Lung microvascular endothelial cell (primary cell): ENCODE measurements at places on chromosomes 5 and 9. TPM values are rescaled to one million over a fixed set of nuclear protein-coding genes. Genes with fewer than 3 reads are reported as not detected.

TSSK1B gene
- not detected in 2 replicates for total RNA-seq

GRCh38 chr9:545480-545879 is 296.0 kb upstream of the DMRT1 start:
- no peak for DNase-seq

MAST4 gene
- 16.3 and 26.8 TPM in 2 replicates for total RNA-seq

SRP19 gene
- total RNA-seq, result 27.7 and 32.3 TPM in 2 replicates

- DNase-seq, result peak; percentile 72
These were observed 24.9 kb downstream of the PCDHGC5 start for GRCh38 chr5:141513627-141514329.

PRRC2B gene
- total RNA-seq, result 34.9 and 46.0 TPM in 2 replicates

PCDHGA11 gene
- 4.1 and 4.4 TPM in 2 replicates for total RNA-seq

GRCh38 chr9:128908372-128908771 is 12.4 kb upstream of the PHYHD1 start:
- DNase-seq, result no peak

DNA sequence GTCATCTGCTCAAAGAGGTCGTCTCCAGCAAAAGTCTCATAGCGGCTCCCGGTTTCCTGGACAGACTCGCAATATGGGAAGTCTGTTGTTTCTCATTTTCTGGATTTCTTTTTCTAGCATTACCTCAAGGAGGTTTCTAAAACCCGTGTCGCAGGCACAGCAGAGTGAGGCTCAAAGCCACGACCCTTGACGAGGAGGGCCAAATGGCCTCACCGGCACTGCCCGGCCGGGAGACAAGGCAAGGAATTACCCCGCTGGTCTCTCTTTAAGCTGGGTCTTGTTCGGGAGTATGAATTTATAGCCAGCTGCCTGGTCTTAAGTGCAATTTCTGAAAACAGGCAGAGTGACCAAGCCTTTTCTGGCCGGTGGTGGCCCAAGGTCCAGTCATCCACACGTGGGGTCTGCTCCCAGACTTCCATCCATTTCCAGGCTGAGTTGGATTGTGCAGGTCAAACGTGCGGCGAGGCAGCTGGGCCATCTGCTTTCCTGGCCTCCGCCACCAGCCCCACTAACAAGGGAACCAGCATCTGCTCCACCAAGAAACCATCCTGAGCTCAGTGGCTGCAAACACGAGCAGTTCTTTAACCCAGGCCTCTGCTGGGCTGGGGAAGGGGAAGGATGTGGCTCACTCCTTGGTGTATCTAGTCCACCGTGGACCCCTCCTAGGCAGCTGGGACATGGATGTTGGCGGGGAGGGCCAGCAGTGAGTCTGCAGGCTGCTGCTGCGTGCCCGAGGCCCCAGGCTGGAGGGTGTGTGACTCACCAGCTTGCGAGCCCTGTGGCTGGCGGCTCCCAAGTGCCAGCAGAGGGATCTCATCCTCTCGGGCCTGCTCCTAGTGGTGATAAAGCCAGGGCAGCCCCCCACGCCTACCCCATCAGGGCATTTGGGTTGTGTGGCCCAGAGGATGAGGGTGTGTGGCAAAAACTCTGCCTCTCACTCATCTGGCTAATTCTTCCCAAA is 55.6 kb upstream of the COL5A1 start:
- DNase-seq, result no peak

DNA sequence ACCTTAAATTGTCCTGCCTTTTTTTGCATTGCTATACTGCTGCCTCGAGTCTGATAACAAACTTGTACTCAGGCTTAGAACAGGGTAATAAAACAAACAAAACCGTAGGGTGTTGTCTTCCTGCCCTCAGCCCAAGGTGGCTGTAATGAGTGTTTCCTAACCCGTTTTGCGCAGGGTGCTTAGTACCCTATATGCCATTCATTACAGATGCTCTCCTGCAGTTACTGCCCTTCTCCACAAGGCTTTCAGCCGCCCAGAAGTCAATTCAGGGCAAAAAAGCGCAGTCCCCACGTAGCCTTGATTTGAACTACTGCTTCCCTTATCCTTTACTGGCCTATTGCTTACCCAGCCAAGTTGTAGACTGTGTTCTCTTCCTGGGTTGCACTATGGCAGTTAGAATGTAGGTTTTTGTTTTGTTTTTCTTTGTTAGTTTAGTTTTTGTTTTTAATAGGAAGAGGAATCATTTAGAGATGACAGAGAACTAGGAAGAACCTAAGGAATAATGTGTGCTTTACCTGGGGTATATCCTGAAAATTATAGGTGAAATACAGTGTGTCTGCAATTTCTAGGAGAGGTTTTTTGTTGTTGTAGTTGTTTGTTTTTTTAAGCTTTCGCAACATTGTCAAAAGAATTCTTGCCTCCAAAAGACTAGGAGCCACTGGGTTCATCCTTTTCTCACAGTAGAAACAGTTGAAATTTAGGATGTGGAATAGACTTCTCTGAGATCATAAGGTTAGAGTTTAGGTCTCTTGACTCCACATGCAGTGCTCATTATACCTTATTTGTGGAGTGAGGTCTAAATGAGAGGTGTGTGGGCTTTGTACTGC is 1.3 kb downstream of the HMGXB3 start:
- peak; percentile 78 for DNase-seq

GRCh38 chr9:118148990-118149389 is 444.8 kb downstream of the TLR4 start:
- no peak for DNase-seq

- no peak for DNase-seq
These were observed 28.6 kb downstream of the CSF2 start for GRCh38 chr5:132102101-132102701.

IDNK gene
- 3.0 and 4.8 TPM in 2 replicates for total RNA-seq
